ENCODE measurements at places on chromosomes 5 and 9.

GRCh38 chr9:129624947-129625346 is 1.0 kb upstream of the NTMT1 start:
- no peak for DNase-seq

DNA sequence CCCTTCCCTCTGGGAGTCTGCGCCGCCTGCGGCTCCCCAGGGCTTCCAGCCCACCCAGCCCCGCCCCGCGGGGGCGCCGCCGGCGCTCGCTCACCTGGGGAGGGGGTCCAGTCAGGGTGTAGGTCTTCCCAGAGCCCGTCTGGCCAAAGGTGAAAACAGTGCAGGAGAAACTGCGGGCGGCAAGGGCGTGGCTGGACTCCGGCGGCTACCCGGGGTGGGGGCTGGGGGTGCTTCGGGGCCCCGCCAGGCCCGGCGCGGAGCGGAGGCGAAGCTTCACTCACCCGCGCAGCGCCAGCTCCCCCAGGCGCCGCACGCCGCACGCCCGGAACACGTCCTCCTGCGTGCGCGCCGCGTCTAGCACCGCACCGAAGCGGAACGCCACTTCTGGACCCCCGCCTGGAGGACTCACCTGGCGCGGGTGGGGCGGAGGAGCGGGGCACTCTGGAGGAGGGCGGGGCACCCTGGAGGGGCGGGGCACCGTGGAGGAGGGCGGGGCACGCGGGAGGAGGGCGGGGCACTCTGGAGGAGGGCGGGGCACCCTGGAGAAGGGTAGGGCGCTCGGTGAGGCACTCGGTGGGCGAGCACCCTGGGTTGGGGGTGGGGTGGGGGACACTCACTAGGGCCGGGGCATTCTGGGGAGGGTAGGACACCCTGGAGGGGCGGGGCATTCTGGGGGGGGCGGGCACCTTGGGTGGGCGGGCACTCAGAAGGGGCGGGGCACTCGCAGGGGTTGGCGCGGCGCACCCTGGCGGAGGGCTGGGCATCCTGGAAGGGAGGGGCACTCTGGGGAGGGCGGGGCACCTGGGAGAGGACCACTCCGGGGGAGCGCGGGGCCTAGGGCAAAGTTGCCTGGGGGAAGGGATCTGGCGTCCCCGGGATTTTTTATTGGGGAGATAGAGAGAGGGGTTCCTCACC is 814 bp downstream of the KIF12 start:
- no peak for DNase-seq

DNA sequence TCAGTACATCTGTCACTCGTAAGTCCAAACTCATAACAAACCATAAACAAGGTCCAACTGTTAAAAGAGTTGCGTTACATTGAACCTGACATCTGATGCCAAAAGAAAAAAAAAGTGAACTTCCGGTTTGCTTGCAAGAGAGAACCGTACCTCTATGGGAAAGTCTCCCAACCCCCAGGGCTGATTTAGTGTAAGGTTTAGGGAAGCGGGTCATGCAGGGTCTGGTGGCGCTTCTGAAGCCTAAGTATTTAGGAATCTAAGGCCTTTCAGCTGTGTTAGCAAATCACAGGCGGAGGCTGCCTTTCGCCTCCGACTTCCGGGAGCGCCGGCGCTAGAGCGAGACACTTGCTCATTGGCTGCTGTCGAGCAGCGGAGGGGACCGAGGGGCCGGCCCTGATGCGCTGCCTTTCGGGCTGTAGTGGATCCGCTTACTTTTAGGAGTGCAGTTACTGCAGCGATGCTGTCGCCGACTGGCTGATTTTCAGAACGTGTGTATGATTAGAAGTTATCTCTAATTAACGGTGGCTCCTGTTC is 12.0 kb upstream of the GNPDA1 start:
- peak; percentile 18 for DNase-seq

DNA sequence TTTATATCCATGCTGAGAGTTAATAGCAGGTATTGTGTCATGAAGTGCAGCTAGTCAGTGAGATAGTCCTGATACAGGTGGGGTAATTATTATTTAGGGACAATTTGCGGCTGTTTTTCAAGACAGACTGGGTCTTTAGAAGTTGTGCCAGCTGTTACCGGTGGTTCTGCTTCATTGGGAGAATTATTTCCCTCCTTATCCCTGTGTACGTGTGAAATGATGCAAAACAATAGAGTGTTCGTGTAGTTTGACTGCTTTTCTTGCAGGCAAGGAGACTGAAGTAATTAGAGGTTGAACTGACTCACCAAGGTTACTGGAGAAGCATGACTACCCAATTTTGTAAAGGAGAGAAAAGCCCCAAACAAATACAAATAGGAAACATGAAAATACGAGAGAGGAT is 101.7 kb downstream of the ARRDC3 start:
- DNase-seq, result no peak

DNA sequence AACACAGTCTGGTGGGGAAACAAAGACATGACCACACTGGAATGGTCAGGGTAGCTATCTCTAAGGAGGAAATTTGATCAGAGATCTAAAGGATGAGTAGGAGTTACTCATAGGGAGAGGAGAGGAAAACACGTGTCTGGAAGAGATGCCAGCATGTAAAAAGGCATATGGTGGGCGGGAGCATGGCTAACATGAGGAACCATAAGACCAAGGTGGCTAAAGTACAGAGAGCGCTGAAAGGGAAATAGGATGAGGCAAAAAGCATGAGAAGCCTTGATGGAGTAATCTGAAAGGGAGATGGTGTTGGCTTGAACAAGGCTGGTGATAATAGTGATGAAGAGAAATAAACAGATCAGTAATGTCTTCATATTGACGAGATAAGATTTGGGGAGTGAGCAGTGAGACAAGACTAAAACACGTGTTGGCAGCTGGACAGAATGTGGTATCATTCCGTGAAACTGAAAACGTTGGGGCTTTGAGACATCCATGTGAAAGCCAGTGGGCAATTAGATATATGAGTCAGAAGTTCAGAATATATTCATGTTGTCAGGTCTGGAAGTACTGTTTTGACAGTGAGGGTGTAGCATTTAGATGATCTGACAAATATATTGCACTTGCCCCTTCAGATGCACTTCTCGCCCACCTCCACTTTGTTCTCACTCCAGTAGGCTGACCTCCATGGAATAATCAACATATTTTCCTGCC is 209.1 kb upstream of the KCNN2 start:
- no peak for DNase-seq

DNA sequence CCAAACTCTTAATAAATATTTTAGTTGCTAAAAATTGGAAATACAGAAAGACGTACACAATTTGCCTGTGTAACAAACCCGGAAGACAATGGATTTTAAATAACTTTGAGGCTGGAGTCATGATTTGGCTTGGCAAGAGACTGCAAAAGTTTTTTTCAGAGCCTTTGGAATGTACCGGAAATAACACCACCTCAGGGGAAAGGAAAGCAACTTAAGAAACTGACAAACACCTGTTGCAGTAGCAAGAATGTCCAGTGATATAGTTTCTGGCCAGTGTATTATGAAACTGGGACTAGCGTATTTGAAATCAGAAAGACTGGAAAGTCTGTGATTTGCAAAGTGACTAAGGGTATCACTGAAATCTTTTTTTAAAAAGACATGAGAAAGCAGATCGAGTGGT is 842 bp downstream of the MUSK start:
- DNase-seq, result no peak

DNA sequence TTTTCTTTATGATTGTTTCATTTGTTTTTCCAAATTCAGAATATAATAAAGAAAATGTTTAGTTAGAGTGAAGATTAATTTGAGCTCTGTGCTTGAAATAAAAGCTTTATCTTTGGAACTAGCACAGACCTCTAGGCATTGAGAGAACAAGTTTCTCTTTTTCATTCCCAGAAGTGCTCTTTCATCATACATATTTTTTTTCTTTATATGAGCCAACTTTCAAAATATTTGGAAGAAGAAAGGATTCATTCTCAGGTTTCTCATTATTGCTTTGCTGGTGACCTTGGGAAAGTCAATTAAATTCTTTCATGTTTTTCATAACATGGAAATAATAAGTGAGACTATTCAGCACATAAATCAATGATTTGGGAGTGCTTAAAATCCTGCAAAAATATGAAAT is 16.8 kb downstream of the CTXN3 start:
- no peak for DNase-seq

- no peak for DNase-seq
Observed at GRCh38 chr5:136677217-136677616, 311.9 kb upstream of the TRPC7 start.

- no peak for DNase-seq
Observed at GRCh38 chr5:133236541-133236951, 184.7 kb downstream of the HSPA4 start.

- DNase-seq, result no peak
Observed at GRCh38 chr5:82419559-82420332, 141.6 kb upstream of the RPS23 start.

DNA sequence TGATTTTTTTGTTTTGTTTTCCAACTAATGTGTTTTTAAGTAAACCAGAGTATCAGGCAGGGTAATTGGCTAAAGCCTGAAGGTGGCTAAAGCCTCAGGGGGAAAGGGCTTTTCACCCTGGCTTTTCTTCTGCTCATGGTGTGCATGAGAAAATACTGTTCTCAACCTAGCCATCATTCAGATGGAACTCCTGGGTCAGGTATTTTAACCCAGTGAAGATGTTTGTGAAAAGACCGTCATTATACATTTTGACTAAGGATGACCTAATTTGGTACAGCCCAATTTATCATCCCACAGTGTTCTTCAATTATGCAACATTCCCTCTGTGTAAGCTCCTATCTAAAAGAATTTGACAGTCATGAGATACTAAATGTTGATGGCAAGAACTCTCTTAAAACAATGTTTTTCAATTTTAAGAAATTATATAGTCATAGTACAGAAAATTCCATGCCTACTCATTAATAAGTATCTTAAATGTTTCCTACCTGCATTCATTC is 209.5 kb upstream of the TARS1 start:
- DNase-seq, result no peak

DNA sequence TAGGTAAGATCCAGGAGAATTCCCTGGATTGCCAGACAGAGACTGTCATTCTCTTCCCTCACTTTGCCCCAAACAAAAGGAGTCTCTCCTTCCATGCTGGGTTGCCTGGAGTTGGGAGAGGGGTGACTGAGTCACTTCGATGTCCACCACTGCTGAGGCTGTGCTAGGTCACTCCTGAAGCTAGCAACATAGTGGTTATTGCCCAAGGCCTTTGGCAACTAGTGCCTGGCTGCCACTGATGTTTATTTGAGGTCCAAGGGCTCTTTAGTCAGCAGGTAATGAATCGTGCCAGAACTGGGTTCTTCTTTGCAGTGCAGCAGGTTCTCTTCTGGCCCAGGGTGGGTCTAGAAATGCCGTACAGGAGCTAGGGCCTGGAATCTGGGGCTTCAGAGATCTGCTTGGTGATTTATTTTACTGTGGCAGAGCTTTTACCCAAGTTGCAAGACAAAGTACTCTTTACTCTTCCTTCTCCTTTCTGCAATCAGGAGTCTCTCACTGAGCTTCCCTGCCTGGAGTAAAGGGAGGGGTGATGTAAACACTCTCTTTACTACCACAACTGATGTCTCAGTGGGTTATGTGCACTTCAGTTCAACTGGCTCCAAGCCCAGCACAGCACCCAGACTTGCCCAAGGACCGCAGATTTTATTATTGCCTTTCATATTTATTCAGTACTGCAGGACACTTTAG is 155.7 kb upstream of the SH3GL2 start:
- DNase-seq, result no peak

GRCh38 chr5:90054612-90055011 is 354.9 kb downstream of the CETN3 start:
- no peak for DNase-seq

- no peak for DNase-seq
Observed at GRCh38 chr5:95761771-95762651, 30.9 kb downstream of the RHOBTB3 start.

DNA sequence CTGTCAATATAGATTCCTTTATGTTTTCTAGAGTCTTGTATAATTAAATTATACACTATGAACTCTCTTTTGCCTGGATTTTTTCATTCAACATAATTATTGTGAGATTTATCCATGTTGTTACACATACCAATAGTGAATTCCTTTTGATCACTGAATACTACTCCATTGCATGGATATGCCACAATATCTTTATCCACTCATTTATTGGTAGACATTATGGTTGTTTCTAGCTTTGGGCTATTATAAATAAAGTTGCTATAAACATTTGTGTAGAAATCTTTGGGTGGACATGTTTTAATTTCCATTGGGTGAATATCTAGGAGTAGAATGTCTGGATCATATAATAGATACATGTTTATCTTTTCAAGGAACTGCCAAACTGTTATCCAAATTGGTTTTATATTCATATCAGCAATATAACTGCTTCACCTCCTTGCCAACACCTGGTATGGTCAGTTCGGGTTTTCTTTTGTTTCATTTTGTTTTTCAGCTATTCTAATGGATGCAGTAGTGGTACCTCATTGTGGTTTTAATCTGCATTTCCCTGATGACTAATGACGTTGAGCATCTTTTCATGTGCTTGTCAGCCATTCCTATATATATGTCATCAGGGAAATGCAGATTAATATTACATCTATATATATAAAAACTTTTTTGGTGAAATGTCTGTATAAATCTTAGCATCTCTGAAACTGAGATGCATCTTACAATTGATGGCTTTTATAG is 32.1 kb upstream of the TCF7 start:
- no peak for DNase-seq

GRCh38 chr9:129776938-129777768 is 24.3 kb upstream of the PTGES start:
- no peak for DNase-seq

- no peak for DNase-seq
Observed at GRCh38 chr5:151347369-151347768, at the start of gene SLC36A2. Gene SLC36A2, minus strand, starts transcription at chr5:151347559. Its CDS starts 99 bp downstream, at chr5:151347460.

DNA sequence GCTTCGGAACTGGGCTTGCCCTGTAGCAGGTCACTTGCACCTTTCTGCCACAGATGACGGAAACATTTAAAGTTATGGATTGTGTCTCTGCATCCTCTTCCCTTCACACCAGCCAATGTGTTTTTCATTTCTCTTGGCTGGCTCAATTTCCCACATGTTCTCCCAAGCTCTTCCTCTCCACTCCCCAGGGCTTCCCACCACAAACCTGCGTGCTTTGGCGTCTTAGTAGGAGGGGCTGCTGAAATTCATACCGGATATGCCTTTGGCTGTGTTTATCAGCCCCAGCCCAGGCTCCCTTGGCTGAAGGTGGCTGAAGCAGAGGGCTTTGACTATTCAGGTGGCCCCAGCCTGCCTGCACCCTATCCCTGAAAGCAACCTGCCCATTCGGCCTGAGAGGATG is 32.1 kb downstream of the ADRB2 start:
- DNase-seq, result no peak

DNA sequence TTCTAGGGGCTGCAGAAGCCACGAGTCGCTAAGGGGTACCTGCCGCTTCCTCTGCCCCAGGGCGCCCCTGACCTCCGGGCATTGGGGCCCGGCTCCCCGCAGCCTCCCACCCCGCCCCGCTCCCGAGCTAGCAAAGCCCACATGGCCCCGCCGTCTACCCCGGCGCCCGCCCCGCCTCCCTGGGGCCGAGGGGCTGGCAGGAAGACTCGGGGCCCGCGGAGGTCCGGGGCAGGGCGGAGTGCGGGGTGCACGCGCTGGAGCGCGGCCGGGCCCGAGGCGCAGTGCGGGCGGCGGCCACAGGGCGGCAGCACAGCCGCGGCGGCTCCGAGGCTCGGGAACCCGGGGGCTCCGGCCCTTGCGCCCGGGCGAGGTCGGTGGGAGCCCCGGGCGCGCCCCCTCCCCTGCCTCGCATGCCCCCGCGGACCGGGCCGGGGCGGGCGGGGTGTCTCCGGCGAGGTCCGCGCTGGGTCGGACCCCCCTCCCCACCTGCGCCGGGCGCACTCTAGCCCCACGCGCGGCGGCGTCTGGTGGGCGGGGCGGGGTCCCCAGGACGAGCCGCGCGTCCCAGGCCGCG is 6.7 kb downstream of the NRARP start:
- DNase-seq, result no peak

- no peak for DNase-seq
Observed at GRCh38 chr5:175015028-175015685, 290.8 kb downstream of the MSX2 start.

- no peak for DNase-seq
Observed at GRCh38 chr5:41234475-41234874, 21.1 kb upstream of the C6 start.
